Activated T-helper 1 cell treated with anti-CD3 and anti-CD28 coated beads, Interleukin-2, amount 50 U/mL, for 16 hours (primary cell): ENCODE measurements at places on chromosomes 2 and 18.

DNA sequence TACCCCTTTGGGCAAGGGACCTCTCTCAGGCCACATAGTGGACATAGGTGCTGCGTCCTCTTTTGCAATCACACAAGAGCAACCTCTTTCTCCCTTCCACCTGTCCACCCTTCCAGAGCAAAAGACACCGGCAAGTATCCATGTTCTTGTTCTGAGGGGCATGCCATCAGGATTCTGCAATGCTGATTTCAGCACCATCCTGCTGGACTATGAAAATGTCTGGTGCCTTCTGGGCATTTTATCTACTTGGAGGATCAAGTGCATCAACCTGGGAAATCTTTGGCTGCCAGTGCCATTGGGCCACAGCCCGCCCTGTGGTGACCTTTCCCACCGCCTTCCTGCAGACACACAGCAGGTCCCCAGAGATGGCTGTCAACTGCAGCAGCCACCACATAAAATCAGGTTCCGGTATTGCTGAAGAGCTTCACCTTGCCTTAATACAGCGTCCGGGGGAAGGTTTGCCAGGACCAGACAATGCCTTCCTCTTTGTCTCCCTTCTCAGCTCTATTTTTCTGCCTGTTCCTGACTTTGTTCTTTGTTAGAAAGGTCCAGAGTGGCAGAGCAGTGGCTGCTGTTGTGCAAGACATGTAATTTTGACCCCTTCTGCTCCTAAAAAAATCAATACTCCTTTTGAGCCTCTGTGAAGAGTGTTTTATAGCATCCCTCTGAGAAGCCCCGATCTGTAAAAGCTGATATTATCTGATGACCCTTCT is 18.5 kb upstream of the BOD1L2 start:
- no peak for DNase-seq

GRCh38 chr18:8756571-8756970 is 51.2 kb downstream of the MTCL1 start:
- no peak for DNase-seq

DNA sequence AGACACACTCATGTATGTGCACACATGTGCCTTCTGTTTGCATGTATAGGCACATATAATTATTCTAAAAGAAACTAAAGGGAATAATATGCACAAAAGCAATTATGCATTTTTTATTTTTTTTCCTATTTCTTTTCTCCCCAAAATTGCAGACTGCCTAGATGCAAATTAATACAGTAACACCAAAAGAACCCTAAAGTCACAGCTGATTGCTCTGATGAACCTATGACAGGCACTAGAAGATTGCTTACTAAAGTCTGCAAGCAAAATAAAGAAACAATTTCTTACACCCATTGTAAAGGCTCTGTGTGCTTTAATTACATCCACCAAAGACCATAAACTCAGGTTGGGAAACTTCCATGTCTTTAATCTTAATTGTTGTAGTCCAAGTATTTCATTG is 7.7 kb upstream of the EML4 start:
- no peak for DNase-seq

- no peak for DNase-seq
Observed at GRCh38 chr2:227414846-227415245, 27.1 kb upstream of the SCYGR1 start.

GRCh38 chr2:65550246-65550645 is 117.8 kb upstream of the SPRED2 start:
- no peak for DNase-seq

- DNase-seq: no peak
Observed at GRCh38 chr2:237682151-237682550, 54.8 kb downstream of the LRRFIP1 start.

DNA sequence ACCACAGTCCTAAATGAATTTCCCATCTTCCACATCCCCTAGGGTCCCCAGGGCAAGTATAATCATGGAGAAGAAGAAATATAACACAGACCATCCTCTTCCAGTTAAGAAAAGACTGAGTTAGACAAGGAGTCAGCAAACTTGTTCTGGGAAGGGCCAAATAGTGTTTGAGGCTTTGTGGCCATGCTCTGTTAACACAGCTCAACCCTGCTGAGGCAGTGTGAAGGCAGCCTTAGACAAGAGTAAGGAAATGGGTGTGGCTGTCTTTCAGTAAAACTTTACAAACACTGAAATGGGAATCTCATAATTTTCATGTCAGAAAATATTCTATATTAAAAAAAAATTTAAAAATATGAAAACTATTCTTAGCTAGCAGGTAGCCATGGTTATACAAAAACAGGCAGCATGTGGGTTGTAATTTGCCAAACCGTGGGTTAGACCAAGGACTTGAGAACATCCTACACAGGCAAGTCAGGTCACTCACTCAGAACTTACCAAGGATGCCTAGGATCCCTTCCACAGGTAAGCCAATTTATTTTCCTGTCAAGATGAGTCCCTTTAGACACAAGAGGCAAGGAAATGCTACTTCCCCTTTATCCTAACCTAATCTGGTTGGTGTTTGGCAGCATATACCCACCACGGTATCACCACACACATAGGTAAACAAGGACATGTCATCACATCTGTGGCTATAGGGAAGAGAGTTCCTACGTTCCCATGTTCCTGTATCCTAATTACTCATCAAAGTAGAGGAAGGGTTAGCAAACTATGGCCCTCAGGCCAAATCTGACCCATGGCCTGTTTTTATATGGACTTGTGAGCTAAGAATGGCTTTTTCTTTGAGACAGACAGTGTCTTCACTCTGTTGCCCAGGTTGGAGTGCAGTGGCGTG is 31.9 kb downstream of the C2orf74 start:
- no peak for DNase-seq

- DNase-seq: no peak
Observed at GRCh38 chr2:48122166-48122565, 215.9 kb upstream of the FBXO11 start.

- no peak for DNase-seq
Observed at GRCh38 chr2:105194022-105194675, 47.4 kb upstream of the GPR45 start.

GRCh38 chr2:149456285-149456684 is 125.9 kb downstream of the LYPD6 start:
- DNase-seq: no peak

- no peak for DNase-seq
Observed at GRCh38 chr2:144088863-144089262, 431.1 kb downstream of the ZEB2 start.

DNA sequence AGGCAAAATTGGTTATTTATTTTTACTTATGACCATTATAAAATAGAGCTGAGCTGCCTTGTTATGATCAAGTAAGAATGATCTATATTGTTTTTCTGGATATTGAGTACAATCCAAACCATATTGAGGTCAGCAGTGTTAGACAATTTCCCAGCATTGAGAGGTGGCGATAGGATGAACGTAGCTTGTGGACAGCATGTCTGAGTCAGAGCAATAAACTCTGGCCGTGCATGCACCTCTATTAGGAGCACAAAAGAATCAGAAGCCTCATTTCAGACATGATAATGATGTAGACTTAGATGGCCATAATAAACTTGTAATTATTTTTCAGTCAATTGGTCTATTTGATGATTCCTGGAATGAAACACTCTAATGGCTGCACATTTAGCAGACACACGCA is 491.6 kb downstream of the RIT2 start:
- no peak for DNase-seq

DNA sequence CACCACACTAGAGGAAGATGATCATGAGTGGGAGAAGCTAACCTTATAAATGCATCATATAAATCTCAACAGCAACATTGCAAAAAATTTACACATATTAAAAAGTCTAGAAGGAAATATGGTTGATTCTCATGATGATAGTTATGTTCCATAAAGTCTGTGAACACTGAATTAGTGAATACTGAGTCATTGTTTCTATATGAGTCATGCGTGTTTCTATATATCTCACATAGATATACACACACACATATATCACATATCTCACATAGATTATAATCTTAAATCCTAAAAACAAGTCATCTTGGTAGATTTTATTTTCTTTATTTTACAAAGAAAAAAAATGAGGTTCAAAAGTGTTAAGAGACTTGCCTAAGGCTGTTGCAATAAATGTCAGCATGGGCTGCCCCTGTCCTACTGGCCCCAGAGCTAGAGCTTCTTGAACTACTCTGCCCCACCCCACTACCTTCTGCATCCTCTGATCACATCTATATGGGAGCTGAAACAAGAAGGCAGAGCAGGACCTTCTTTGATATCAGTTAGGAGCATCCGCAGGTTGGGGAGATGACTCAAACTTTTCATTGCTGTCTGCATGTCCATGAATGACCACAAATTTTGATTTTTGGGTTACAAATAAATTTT is 81.8 kb upstream of the ADAM23 start:
- DNase-seq: no peak

DNA sequence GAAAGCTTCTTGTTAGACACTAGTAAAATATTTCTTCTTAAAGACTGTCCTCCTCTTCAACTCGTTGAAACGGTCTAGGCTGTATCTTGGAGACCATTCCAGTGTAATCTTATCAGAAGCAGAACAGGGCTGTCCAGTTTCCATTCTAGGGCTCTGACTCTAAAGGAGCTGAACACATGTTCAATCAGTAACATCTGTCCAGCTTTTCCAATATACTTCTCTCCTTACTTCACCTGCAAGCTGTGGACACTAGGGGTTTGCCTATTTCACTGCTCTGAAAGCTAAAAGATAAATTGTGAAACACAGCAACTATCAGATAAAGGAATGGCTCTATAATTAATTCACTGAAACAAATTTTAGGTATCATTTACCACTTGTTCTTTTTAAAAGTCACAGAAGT is 73.8 kb downstream of the ZNF385B start:
- DNase-seq: no peak

- DNase-seq: no peak
Observed at GRCh38 chr2:29583548-29584156, 337.7 kb downstream of the ALK start.

GRCh38 chr18:74682991-74683297 is 85.3 kb downstream of the ZNF407 start:
- DNase-seq: no peak

DNA sequence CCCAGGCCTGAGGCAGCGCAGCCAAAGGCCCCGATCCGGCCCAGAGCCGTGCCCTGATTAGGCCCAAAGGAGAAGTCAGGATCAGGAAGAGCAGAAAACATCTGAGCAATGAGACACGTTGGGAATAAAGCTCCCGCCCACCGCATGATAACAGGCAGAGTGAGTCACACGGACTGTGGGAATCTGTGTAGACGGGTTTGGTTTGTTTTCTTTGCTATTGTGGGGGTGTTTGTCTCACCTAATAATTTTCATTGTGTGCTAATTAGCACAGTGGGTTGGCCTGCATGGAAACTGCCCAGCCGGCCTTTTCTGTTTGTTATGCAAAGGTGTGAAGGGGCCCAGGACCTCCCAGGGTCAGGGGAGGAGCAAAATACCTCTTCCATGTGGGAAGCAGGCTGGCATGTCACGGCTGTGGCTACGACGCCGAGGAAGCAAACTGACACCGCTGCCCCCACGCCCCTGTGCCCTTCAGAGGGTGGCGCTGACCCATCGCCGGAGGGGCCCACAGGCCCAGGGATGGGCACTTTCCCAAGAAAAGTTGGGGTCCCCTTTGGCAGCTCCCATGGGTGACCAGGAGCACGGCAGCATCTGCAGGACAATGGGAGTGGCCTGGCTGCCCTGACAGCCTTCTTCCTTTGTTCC is 68.4 kb upstream of the CTDP1 start:
- no peak for DNase-seq
